Mesothelial cell of epicardium (in vitro differentiated cells): ENCODE measurements at places on chromosomes 16 and 17.

DNA sequence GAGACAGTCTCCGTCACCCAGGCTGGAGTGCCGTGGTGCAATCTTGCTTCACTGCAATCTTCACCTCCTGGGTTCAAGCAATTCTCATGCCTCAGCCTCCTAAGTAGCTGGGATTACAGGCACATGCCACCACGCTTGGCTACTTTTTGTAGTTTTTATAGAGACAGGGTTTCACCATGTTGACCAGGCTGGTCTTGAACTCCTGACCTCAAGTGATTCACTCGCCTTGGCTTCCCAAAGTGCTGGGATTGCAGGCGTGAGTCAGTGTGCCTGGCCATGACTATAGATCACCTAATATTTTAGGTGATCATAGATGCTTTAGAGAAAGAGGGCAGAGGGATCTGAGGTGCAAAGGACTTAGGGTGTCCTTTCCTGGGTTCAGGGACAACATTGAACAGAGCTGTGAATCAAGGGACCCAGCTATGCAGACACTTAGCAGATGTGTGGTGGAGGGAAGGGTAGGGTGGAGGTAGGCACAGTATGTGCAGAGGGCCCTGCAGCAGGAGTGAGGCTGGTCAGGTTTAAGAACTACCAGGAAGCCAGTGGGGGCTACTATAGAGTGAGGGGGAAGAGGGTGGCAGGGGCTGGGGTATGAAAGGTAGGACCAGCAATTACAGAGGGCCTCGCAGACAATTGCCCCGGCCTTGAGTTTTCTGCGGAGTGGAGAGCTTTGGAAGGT, 116.5 kb downstream of the CMIP start:
- peaks cover 6% of the 10 kb centered on the region for H3K4me1 ChIP-seq
- DNase-seq: no peak
- H3K36me3 ChIP-seq: peaks cover 1% of the 10 kb centered on the region
- H3K27ac ChIP-seq: no peak overlapping the region

GRCh38 chr17:81552244-81553017, at the start of gene FAAP100:
Gene FAAP100, minus strand, starts transcription at chr17:81552353. Its CDS starts 23 bp downstream, at chr17:81552330.
- H3K27me3 ChIP-seq: no peaks in the 10 kb centered on the region
- DNase-seq: peak; percentile 76
- H3K36me3 ChIP-seq: peaks cover 15% of the 10 kb centered on the region
- H3K4me3 ChIP-seq: peak within 1 kb of the TSS; percentile 84
- H3K4me1 ChIP-seq: peaks cover 25% of the 10 kb centered on the region
- peak within 1 kb of the TSS; percentile 87 for H3K27ac ChIP-seq

DNA sequence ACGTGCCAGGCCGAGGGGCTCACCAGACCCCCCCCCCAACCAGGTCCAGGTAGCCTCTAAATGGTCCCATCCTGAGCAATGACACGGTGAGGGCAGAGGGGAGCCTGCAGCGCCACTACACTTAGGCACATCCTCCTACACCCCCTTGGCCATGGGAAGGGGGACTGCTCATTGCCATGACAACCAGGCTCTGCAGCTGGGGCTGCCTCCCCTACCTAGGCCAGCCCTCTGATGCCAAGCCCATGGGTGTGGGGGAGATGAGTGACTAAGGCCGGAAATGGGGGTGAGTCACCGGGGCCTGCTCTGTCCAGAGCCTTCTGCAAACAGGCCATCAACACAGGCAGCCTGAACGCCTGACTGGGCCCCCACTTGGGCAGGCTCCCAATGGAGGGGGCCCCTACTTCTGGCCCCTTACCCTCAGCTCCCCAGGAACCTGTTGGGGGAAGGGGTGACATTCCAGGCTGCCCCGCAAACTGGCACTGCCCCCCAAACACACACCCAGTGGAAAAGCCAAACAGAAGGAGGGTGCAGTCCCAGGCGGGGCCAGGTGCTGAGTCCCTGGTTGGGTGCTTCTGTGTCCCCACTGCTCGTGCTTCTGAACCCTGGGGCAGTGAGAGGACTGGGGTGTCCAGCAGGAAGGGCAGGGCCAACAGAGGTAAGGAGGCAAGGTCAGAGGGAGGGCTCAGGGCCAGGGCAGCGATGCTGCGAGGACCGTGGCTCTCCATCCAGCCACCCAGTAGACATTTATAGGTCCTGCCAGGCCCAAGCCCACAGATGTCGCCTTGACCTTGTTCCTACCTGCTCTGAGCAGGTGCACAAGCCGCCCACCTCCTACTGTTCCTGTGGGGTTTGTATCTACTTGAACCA, 8.2 kb downstream of the PLCD3 start:
- peak overlapping the region; percentile 34 for H3K27ac ChIP-seq
- DNase-seq: no peak
- H3K27me3 ChIP-seq: no peaks in the 10 kb centered on the region
- H3K36me3 ChIP-seq: no peaks in the 10 kb centered on the region

- peaks cover 7% of the 10 kb centered on the region for H3K4me1 ChIP-seq
- no peaks in the 10 kb centered on the region for H3K36me3 ChIP-seq
- peak; percentile 69 for DNase-seq
These were observed 1.1 kb upstream of the TFAP4 start for GRCh38 chr16:4273858-4274311.

DNA sequence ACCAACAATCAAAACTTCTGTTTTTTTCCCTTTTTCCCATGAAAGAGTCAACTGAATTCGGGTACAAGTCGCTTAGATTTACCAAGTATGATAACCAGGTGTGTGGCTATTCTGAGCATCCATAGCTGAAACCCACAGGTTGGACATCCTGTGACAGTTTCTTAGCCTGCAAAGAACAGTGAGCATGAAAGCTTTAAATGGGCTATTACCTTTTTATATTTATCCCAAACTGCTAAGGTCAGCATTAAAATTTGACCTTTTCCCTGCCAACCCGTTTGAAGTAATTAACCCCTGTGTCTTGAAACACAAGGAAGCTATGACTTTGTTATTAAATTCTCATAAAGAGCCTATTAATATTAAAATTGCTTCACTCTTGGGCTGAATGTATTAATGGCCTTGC, 1065.0 kb upstream of the RBFOX1 start:
- H3K27ac ChIP-seq: no peak overlapping the region
- no peak overlapping the region for H3K4me3 ChIP-seq
- no peak for DNase-seq
- no peaks in the 10 kb centered on the region for H3K36me3 ChIP-seq
- H3K27me3 ChIP-seq: no peaks in the 10 kb centered on the region

DNA sequence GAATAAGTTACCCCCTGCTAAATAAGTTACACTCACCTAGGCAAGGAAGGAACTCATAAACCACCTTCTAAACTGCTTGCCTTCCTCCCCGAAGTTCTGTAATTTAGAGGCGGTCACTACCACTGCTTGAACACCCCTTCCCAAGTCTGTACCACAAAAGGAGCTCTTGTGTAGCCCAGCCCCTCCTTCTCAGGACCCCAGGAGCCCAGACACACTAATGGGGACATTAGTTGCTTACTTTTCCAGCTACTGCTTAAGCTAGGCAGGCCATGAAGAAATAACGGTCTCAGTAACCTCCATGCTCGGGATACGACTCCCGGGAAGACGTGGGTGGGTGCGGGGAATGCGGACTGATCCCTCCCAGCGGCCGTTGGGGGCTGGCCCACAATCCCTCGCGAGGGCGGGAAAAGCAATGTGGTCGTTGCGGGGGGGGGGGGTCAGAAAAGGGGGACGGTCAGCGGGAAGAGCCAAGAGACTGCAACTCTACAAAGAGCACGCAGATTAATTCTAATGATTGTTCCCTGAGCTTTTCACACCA, at the start of gene TEX14:
TEX14 (minus strand) TSS at position 345 of the 538 bp plus-strand sequence. CDS start 40,044 bp downstream, outside the sequence.
- H3K27me3 ChIP-seq: no peaks in the 10 kb centered on the region
- no peak for DNase-seq
- H3K27ac ChIP-seq: peak within 1 kb of the TSS; percentile 95
- H3K4me1 ChIP-seq: peaks cover 32% of the 10 kb centered on the region
- peaks cover 7% of the 10 kb centered on the region for H3K36me3 ChIP-seq

GRCh38 chr16:68037841-68038597, 14.9 kb downstream of the DUS2 start:
- no peak overlapping the region for H3K27ac ChIP-seq
- DNase-seq: no peak
- H3K27me3 ChIP-seq: no peaks in the 10 kb centered on the region
- peaks cover 18% of the 10 kb centered on the region for H3K36me3 ChIP-seq

DNA sequence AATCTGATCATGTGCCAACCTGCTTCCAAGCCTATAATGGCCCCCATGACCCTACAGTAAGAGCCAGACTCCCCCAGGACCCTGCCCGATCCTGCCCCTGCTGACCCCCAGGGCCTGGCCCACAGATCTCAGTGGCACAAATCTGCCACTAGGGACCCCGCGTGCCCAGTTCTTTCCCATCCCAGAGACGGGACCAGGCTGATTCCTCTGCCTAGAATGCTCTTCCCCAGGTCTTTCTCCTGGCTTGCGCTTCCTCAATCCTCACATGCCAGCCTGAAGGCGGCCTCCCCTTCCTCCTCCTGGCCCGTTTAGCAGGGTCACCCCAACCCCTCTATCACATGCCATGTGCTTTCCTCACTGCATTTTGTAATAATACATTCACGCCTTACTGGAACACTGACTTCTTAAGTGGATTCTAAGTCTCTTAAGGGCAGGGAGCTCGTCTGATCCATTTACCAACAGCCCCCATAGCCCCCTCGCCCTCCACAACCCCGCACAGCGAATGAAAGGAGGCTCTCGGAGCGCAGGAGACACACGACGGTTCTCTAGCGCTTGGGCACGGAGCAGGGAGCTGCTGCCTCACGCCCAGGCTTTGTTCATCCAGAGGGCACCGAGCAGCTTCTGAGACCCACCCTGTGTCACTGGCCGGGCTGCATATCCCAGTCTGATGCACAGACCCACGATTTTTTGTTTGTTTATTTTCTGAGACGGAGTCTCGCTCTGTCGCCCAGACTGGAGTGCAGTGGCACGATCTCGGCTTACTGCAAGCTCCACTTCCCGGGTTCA, 1.2 kb downstream of the TRIM65 start:
- H3K4me3 ChIP-seq: peak overlapping the region; percentile 71
- peak overlapping the region; percentile 56 for H3K27ac ChIP-seq
- H3K27me3 ChIP-seq: no peaks in the 10 kb centered on the region
- DNase-seq: no peak
- peaks cover 21% of the 10 kb centered on the region for H3K4me1 ChIP-seq
- peaks cover 11% of the 10 kb centered on the region for H3K36me3 ChIP-seq
